Spleen (tissue), 13 donors: ENCODE measurements at places on chromosomes 12 and 14. TPM values are rescaled to one million over a fixed set of nuclear protein-coding genes. Genes with fewer than 3 reads are reported as not detected.

GRCh38 chr12:64687816-64688215, 71.4 kb downstream of the GNS start:
- H3K27ac ChIP-seq = peak overlapping the region; percentile 86
- H3K4me1 ChIP-seq = peaks cover 66% of the 10 kb centered on the region
- H3K36me3 ChIP-seq = peaks cover 46% of the 10 kb centered on the region
- H3K27me3 ChIP-seq = no peaks in the 10 kb centered on the region
- H3K4me3 ChIP-seq = no peak overlapping the region

GRCh38 chr14:61593330-61593729, 102.0 kb upstream of the HIF1A start:
- no peaks in the 10 kb centered on the region for H3K36me3 ChIP-seq
- no peak overlapping the region for H3K4me3 ChIP-seq
- H3K27me3 ChIP-seq = no peaks in the 10 kb centered on the region
- no peak overlapping the region for H3K27ac ChIP-seq

- H3K4me1 ChIP-seq = no peaks in the 10 kb centered on the region
- no peak overlapping the region for H3K4me3 ChIP-seq
- no peaks in the 10 kb centered on the region for H3K27me3 ChIP-seq
- no peak overlapping the region for H3K27ac ChIP-seq
- no peaks in the 10 kb centered on the region for H3K36me3 ChIP-seq
Observed at GRCh38 chr12:58301038-58301729, 359.8 kb downstream of the ATP23 start.

DNA sequence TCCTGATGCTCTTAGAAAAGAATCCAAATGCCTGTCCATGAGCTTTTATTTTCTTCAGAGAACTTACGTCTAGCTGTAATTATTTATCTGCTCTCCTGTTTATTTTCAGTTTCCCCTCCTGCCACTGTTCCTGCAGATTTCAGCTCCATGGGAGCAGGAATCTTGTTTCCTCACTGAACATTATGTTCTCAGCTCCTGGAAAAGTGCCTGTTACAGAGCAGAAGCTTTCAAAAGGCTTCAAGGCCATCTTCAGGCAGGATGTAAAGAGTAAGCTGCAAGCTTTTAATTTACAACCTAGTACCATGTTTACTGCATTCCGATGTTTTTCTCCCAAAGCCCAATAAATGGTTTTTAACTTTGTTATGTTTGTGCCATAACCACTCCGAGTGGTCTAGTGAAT, 98.4 kb upstream of the BTG1 start:
- no peaks in the 10 kb centered on the region for H3K4me1 ChIP-seq
- H3K27me3 ChIP-seq = no peaks in the 10 kb centered on the region
- no peak overlapping the region for H3K4me3 ChIP-seq
- no peaks in the 10 kb centered on the region for H3K36me3 ChIP-seq
- no peak for DNase-seq
- H3K27ac ChIP-seq = peak overlapping the region; percentile 68

DNA sequence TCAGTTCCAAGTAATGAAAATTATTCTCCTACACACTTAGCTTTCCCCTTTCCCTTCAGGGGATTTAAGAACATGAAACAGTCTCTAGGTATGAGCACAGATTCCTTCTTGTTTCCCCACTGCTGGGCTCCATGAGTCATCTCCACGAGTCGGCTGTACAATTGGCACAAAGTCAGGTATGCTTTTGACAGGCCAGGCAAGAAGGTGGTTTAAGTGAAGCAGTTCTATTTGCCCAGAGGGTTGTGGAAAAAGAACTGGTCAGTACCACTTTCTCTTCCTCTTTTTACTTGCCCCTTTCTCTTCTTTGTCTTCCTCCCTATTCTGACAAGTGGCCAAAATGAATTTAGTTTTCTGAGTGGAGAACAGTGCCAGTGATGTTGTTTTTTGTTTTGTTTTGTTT, 16.3 kb downstream of the DYNC1H1 start:
- no peak overlapping the region for H3K4me3 ChIP-seq
- DNase-seq = no peak
- H3K4me1 ChIP-seq = peaks cover 13% of the 10 kb centered on the region
- no peak overlapping the region for H3K27ac ChIP-seq

- H3K4me1 ChIP-seq = peaks cover 13% of the 10 kb centered on the region
- H3K27ac ChIP-seq = peak overlapping the region; percentile 63
- no peak overlapping the region for H3K4me3 ChIP-seq
- H3K36me3 ChIP-seq = no peaks in the 10 kb centered on the region
Observed at GRCh38 chr12:45668641-45669040, 60.9 kb upstream of the ARID2 start.

DNA sequence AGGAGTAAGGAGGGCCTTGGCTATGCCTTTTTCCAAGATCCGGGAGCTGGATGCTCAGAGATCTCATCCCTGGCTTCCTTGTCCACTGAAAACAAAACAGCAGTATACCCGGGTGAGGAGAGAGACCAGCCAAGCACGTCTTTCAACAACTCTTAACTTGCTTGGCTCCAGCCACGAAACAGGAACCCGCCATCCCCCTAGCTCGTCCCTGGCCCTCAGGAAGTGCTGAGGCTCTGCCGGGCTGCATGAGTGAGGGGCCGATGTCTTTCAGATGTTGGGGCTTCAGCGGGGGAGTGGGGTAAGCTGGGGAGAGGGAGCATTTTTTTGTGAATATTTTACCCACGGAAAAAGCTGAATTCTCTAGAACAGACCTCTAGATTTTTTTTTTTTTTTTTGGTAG, 231.1 kb downstream of the CACNA1C start:
- H3K36me3 ChIP-seq = no peaks in the 10 kb centered on the region
- peaks cover 17% of the 10 kb centered on the region for H3K27me3 ChIP-seq
- H3K4me3 ChIP-seq = no peak overlapping the region
- H3K4me1 ChIP-seq = peaks cover 16% of the 10 kb centered on the region

DNA sequence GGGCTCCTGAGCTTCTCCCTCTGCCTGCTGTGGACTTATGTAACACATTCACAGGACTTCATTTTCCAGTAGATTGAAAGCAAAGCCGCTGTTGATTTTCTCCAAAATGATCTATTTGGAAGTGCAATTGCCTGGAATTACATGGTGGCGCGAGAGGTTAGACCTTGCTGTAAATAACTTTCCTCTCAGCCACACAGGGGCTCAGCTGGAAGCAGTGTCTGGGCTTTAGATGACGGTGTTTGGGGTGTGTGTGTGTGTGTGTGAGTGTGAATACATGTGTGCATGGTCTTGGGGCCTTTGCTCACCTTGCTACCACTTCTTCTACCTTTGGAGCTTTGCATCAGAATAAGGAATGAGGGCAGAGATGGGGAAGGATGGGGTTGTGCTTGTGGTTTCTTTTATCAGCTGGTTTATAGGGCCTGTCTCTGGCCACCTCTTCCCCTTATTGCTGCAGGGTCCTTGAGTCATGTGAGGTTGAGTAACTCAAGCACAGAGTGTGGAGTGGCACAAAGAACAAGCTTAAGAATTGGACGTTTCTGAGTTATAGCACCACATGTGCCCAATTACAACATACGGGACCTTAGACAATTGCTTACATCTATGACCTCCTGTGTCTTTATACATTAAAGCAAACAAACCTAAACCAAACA, 280.6 kb downstream of the NRXN3 start:
- no peak overlapping the region for H3K4me3 ChIP-seq
- H3K36me3 ChIP-seq = no peaks in the 10 kb centered on the region
- H3K27ac ChIP-seq = no peak overlapping the region
- DNase-seq = no peak
- no peaks in the 10 kb centered on the region for H3K4me1 ChIP-seq

DNA sequence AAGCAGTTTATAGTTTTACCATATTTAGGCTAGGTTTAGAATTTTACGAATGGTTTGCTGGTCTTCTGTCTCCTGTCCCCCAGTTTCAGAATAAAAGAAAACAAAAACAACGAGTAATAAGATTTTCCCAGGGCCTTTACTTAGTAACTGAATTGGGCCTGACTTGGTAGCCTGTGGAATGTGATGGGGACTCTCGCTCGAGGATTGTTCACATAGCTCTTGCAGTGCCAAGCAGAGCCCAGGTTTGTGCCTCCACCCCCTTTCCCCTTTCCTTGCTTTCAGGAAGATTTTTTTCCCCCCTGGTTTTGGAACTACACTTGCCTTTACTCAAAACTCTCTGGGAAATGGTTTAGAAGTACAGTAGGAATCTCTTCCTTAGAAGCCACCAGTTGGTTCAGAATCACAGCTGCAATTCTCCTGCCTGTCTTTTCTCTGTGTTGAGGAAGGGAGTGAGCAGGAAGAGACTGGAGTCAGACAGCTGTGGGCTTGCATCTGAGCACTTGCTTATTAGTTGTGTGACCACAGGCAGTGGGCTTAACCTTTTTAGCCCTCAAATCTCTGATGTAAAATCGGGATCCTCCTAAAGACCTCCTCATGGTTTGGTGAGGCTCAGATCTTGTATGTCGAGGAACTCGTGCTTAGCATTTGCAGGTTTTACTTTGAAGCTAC, 501.2 kb downstream of the PCNX1 start:
- DNase-seq = no peak
- peaks cover 29% of the 10 kb centered on the region for H3K4me1 ChIP-seq
- H3K4me3 ChIP-seq = no peak overlapping the region
- no peaks in the 10 kb centered on the region for H3K27me3 ChIP-seq
- H3K27ac ChIP-seq = peak overlapping the region; percentile 60

GRCh38 chr12:57474430-57474829, 5.2 kb downstream of the ARHGAP9 start:
- peak overlapping the region; percentile 93 for H3K27ac ChIP-seq
- H3K27me3 ChIP-seq = no peaks in the 10 kb centered on the region
- peaks cover 61% of the 10 kb centered on the region for H3K4me1 ChIP-seq

GRCh38 chr14:96030108-96030760, 8.9 kb upstream of the C14orf132 start:
- no peak overlapping the region for H3K4me3 ChIP-seq
- H3K27me3 ChIP-seq = no peaks in the 10 kb centered on the region
- DNase-seq = no peak
- H3K27ac ChIP-seq = no peak overlapping the region

- no peak for DNase-seq
- H3K27me3 ChIP-seq = no peaks in the 10 kb centered on the region
- no peak overlapping the region for H3K4me3 ChIP-seq
Observed at GRCh38 chr12:129863938-129864337, 39.9 kb downstream of the TMEM132D start.

DNA sequence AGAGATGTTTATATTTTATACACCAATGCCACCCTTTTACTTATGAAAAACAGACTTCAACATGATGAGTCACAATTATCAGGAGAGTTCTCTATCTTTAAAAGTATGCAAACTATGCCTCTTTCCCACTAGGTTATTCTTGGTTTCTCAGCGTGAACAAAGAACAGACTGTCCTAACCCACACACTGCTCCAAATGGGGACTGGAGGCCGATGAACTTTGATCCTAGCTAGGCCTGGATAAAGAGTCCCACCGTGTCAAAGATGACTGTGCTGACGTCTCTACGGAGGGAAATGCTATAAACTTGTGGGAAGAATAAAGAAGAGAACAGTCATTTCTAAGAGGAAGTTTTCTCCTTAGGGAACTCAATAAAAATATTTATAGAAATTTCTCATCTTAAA, 160.1 kb downstream of the EPS8 start:
- no peaks in the 10 kb centered on the region for H3K36me3 ChIP-seq
- H3K27me3 ChIP-seq = no peaks in the 10 kb centered on the region
- no peak overlapping the region for H3K4me3 ChIP-seq
- no peak for DNase-seq
- H3K27ac ChIP-seq = peak overlapping the region; percentile 46

GRCh38 chr14:51219473-51220448, 20.3 kb upstream of the TMX1 start:
- H3K4me1 ChIP-seq = no peaks in the 10 kb centered on the region
- no peak for DNase-seq
- no peaks in the 10 kb centered on the region for H3K27me3 ChIP-seq

- H3K4me1 ChIP-seq = no peaks in the 10 kb centered on the region
- no peak for DNase-seq
- peak overlapping the region; percentile 59 for H3K27ac ChIP-seq
- no peak overlapping the region for H3K4me3 ChIP-seq
Observed at GRCh38 chr12:52926596-52927234, 21.8 kb upstream of the KRT8 start.

Gene WNT5B
- polyA plus RNA-seq = 1.1 TPM

Gene C12orf42
- 6.0 TPM for polyA plus RNA-seq

Gene OTX2
- polyA plus RNA-seq = not detected

Gene GPR162
- polyA plus RNA-seq = 14.7 TPM

Gene LRFN5
- polyA plus RNA-seq = 0.08 TPM

Gene PRH2
- not detected for polyA plus RNA-seq

Gene KCNA5
- 0.72 TPM for polyA plus RNA-seq

Gene BLOC1S1
- 282 TPM for polyA plus RNA-seq

Gene DEGS2
- 1.1 TPM for polyA plus RNA-seq
